Vagina (tissue), 2 donors: ENCODE measurements at places on chromosomes 13 and 19.

- no peak overlapping the region for H3K27ac ChIP-seq
- no peaks in the 10 kb centered on the region for H3K36me3 ChIP-seq
- DNase-seq, result no peak
- no peak overlapping the region for H3K4me3 ChIP-seq
- H3K4me1 ChIP-seq, result no peaks in the 10 kb centered on the region
- no peaks in the 10 kb centered on the region for H3K27me3 ChIP-seq
These were observed 53.1 kb upstream of the CYSLTR2 start for GRCh38 chr13:48600374-48601364.

DNA sequence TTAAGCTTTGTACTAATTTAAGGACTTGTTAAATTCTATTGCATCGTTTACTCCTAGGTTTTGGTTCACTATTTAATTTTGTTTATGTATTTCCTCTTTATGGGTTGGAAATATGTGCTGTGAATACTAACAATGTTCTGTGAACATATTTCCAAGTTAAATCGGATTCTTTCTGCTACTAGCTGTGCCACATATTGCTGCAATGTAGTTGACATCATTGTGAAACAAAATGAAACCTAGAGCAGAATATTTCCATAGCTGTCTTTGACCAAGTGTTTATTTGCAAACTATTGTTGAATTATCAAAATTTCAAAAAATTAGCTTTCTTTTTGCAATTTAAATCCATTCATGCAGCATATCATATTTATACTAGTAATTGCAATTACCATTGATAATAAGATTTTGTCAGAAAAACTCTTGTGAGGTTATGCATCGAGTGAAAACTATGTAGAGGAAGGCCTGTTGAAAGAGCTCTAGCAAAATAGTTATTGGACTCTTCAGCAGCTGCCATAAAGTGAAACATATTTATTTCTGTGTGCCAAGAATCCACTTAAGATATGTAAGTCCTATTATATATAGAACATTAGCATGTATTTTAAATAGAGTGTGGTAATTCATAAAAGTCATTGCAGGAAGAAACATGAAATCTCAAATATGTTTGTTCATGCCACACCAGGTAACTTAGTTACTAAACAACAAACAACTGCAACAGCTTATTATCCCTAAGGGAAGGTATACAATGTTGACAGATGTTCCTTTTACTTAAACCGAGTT lies 575.1 kb downstream of the SLITRK6 start:
- H3K4me3 ChIP-seq, result no peak overlapping the region
- no peak for DNase-seq
- H3K36me3 ChIP-seq, result no peaks in the 10 kb centered on the region
- no peaks in the 10 kb centered on the region for H3K4me1 ChIP-seq
- no peaks in the 10 kb centered on the region for H3K27me3 ChIP-seq
- H3K27ac ChIP-seq, result no peak overlapping the region

- H3K36me3 ChIP-seq, result no peaks in the 10 kb centered on the region
- no peaks in the 10 kb centered on the region for H3K27me3 ChIP-seq
- no peak overlapping the region for H3K27ac ChIP-seq
- DNase-seq, result no peak
- H3K4me1 ChIP-seq, result no peaks in the 10 kb centered on the region
- H3K4me3 ChIP-seq, result no peak overlapping the region
These were observed 199.6 kb downstream of the OXGR1 start for GRCh38 chr13:96794669-96795068.

GRCh38 chr19:28349604-28350003 lies 863.3 kb downstream of the UQCRFS1 start:
- H3K4me3 ChIP-seq, result no peak overlapping the region
- no peaks in the 10 kb centered on the region for H3K36me3 ChIP-seq

- H3K36me3 ChIP-seq, result no peaks in the 10 kb centered on the region
- no peaks in the 10 kb centered on the region for H3K27me3 ChIP-seq
- H3K4me3 ChIP-seq, result no peak overlapping the region
- peak overlapping the region; percentile 88 for H3K27ac ChIP-seq
- peaks cover 40% of the 10 kb centered on the region for H3K4me1 ChIP-seq
- DNase-seq, result no peak
These were observed 41.5 kb upstream of the MEDAG start for GRCh38 chr13:30864433-30865122.

GRCh38 chr19:46813839-46814358 lies 25.5 kb upstream of the SLC1A5 start:
- H3K27ac ChIP-seq, result peak overlapping the region; percentile 48
- no peaks in the 10 kb centered on the region for H3K36me3 ChIP-seq
- H3K4me3 ChIP-seq, result no peak overlapping the region
- peaks cover 10% of the 10 kb centered on the region for H3K4me1 ChIP-seq
- no peaks in the 10 kb centered on the region for H3K27me3 ChIP-seq
- no peak for DNase-seq

DNA sequence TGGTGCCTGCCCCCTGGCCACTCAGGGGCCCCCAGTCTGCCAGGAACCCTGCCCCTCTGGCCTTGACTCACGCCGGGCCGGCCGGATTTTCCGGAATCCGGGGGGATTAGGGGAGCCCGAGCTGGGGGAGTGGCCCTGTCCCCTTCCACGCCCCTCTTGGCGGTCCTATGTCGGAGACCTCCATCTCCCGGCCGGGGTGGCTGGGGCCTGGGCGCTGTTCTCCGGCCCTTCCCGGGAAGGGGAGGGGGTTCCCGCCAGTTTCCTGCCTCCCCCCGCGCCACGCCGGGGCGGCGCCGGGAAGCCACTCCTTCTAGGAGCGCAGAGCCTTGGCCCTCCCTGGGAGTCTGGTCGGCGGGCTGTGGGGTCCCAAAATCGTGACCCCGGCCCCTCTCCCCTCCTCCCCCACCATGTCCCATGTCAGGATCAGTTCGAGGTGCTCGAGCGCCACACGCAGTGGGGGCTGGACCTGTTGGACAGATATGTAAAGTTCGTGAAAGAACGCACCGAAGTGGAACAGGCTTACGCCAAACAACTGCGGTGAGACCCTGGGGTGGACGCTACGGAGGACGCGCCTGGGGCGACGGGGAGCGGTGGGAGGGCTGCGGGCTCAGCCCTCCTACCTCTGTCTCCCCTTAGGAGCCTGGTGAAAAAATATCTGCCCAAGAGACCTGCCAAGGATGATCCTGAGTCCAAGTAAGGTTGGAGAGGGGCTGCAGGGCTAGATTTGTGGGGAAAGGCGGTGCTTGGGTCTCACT lies 1.3 kb downstream of the TRIP10 start:
- peak overlapping the region; percentile 78 for H3K4me3 ChIP-seq
- H3K36me3 ChIP-seq, result peaks cover 13% of the 10 kb centered on the region
- no peak for DNase-seq
- peaks cover 69% of the 10 kb centered on the region for H3K4me1 ChIP-seq

DNA sequence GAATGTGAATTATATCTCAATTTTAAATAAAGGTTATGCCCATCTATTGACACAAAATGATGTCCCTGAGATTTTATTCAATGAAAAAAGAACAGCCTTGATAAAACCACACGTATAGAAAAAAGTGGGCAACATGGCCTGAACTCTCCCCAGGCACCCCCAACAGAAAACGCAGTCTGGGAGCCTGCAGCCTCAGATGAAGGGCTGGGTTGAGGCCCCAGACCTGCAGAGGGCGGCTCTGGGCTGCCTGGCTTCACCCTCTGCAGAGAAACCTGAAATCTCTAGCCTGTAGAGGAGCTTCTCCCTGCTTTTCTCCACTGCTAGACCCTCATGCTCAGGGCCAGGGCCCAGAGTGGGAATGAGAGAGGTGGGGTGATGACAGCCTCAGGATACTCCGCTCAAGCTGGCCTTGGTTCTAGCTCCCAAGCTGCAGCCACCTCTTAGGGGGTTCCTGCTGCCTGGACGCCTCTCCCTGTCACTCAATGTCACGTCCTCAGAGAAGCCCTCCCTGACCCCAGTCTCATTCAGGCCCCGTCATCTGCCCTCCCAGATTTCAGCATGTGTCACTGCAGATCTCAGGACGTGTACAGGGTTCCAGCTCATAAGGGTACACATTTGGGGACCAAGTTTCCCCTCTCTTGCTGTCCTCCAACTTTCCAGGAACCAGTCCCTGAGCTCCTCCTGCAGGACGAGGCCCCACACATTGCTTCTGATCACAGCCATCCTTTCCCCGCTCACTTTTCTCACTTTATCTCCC lies 1.8 kb downstream of the MBD3 start:
- peaks cover 40% of the 10 kb centered on the region for H3K4me1 ChIP-seq
- DNase-seq, result no peak
- H3K27me3 ChIP-seq, result no peaks in the 10 kb centered on the region
- no peak overlapping the region for H3K27ac ChIP-seq
- peaks cover 2% of the 10 kb centered on the region for H3K36me3 ChIP-seq

GRCh38 chr13:23140492-23140891 lies 40.3 kb upstream of the SGCG start:
- no peaks in the 10 kb centered on the region for H3K27me3 ChIP-seq
- H3K36me3 ChIP-seq, result no peaks in the 10 kb centered on the region
- H3K27ac ChIP-seq, result no peak overlapping the region
- no peak for DNase-seq
- H3K4me1 ChIP-seq, result no peaks in the 10 kb centered on the region

DNA sequence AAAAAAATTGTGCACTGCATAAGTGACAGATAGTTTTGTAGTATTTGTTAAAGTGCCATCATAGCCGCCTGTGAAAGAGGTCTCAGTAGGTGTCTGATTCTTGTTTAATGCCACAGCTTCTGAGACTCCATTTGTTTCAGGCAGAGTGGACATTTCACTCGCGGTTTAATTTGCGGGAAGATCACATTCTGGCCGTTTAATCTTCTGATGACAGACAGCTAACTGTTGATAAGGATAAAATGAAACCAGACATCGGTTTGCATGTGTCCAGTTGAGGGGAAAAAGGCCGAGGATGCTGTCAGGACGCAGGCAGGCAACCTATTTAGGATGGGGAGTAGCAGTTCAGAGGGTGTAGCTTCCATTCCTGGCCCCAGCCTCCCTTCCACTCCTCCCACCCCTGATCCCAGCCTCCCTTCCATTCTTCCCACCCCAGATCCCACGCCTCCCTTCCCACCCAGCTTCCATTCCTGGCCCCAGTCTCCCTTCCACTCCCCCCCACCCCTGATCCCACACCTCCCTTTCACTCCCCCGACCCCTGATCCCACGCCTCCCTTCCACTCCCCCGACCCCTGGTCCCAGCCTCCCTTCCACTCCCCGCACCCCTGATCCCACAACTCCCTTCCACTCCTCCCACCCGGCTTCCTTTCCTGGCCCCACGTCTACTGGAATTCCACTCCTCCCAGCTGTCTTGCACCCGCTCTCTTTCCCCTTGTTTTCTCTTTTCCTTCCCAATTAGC lies 23.8 kb downstream of the ATP11A start:
- H3K4me1 ChIP-seq, result peaks cover 20% of the 10 kb centered on the region
- no peak for DNase-seq
- H3K27me3 ChIP-seq, result no peaks in the 10 kb centered on the region
- no peak overlapping the region for H3K27ac ChIP-seq

- DNase-seq, result no peak
- no peaks in the 10 kb centered on the region for H3K4me1 ChIP-seq
- no peak overlapping the region for H3K27ac ChIP-seq
These were observed 9.1 kb upstream of the PSG6 start for GRCh38 chr19:42926781-42927180.

DNA sequence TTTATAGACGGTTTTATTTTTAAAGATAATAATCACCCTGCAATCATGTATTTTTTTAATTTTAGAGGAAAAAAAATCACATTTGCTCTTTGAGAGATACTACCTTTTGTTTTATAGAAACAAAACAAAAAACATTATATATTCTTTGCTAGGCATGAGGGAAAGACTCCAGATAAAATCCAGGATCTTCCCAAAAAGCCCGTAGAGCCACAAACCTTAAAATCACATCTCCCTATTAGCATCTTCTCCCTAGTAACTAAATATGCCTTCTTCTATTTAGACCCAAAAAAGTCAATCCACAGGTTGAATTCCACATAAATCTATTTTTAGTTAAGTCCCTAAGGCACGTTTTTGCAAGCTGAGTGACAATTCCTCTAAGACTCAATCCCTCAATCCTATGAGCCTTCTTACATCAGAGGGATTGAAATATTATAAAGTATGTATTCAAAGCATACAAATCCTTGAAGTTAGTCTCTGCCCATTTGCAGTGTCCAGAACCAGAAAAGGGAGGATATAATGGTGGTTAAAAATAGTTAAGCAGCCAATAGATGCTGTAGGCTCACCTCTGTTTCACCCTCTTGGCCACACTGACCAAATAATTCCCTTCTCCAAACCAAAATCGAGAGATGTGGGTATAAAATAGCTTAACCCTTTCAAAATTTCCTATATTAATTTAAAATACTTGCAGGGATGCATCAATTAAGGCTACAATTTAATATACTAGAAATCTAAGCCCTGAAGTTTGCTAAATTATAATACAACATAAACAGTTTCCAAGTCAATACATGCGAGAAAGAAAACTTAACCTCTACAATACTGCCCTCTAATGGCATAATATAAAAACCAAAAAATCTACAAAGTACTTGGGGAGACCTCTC lies 64.0 kb downstream of the SERP2 start:
- peaks cover 43% of the 10 kb centered on the region for H3K4me1 ChIP-seq
- no peaks in the 10 kb centered on the region for H3K27me3 ChIP-seq
- peak overlapping the region; percentile 72 for H3K4me3 ChIP-seq
- H3K27ac ChIP-seq, result peak overlapping the region; percentile 96

- no peaks in the 10 kb centered on the region for H3K36me3 ChIP-seq
- H3K27me3 ChIP-seq, result no peaks in the 10 kb centered on the region
- H3K4me1 ChIP-seq, result peaks cover 30% of the 10 kb centered on the region
- no peak overlapping the region for H3K4me3 ChIP-seq
- no peak overlapping the region for H3K27ac ChIP-seq
- no peak for DNase-seq
These were observed 197.3 kb downstream of the LHFPL6 start for GRCh38 chr13:39405596-39406205.

DNA sequence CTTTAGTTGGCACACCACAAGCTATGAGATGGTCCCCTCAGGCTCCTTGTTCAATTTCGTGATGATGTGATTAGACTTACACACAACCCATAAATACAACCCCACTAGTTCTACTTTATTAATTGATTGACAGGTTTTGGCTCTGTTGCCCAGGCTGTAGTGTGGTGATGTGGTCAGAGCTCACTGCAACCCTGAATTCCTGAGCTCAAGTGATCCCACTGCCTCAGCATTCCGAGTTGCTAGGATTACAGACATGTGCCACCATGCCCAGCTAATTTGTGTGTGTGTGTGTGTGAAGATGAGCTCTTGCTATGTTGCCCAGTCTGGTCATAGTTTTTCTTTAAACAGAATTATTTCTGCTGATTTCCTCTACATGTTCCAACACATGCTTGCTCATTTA lies 17.5 kb upstream of the HTR2A start:
- H3K4me1 ChIP-seq, result no peaks in the 10 kb centered on the region
- H3K36me3 ChIP-seq, result no peaks in the 10 kb centered on the region
- no peak overlapping the region for H3K4me3 ChIP-seq
- no peak overlapping the region for H3K27ac ChIP-seq
- no peaks in the 10 kb centered on the region for H3K27me3 ChIP-seq

DNA sequence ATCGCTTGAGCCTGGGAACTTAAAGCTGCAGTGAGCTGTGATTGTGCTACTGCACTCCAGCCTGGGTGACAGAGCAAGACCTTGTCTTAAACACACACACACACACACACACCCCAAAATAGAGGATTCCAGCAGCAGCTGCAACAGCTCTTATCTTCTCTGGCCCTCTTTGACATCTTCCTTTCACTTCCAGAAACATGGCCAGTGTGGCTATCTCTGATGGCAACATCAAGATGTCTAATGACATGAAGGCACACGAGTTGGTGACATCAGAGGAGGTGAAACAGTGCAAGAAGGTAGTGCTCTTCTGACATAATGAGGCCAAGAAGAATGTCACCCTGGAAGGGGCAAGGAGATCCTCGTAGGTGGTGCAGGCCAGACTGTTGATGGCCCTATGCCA lies 81.2 kb downstream of the TM9SF2 start:
- no peak overlapping the region for H3K4me3 ChIP-seq
- H3K36me3 ChIP-seq, result no peaks in the 10 kb centered on the region
- H3K27me3 ChIP-seq, result no peaks in the 10 kb centered on the region
- DNase-seq, result no peak
- H3K4me1 ChIP-seq, result no peaks in the 10 kb centered on the region
- H3K27ac ChIP-seq, result no peak overlapping the region
